ENCODE measurements at places on chromosomes 12 and 14.

GRCh38 chr12:1515428-1515827 is 79.0 kb downstream of the FBXL14 start:
- H3K4me3 ChIP-seq: no peak overlapping the region
- no peak for DNase-seq
- H3K36me3 ChIP-seq: peaks cover 15% of the 10 kb centered on the region

DNA sequence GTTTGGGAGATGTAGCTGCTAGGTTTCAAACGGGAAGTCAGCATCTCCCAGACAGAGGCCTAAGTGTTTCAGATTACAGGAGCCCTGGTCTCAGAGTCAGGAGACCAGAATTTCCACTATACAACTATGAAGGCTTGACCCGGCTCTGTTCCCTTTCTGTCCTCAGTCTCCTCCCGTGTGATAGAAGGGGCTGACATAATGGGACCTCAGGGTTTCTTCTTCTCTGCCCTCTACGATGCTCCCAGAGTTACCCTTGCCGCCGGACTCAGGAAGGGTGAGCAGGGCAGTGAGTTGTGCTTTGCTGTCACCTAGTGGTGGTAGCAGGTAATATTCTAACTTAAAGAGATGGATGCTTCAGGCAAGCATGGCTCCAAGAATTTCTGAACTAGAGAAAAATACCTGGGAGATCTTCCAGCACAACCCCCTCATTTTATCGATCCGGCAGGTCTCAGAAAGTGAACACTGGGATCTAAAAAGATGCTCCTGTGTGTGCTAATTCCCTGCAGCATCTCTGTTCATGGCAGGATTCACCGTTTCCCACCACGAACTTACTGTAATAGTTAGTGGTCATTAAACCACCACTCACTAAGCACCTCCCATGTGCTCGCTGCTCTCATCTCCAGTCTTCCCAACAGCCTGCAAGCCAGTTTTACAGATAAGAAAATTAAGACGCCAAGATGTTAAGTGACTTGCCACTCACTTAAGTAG is 84.4 kb downstream of the VWF start:
- no peak overlapping the region for H3K27ac ChIP-seq
- peaks cover 6% of the 10 kb centered on the region for H3K27me3 ChIP-seq

DNA sequence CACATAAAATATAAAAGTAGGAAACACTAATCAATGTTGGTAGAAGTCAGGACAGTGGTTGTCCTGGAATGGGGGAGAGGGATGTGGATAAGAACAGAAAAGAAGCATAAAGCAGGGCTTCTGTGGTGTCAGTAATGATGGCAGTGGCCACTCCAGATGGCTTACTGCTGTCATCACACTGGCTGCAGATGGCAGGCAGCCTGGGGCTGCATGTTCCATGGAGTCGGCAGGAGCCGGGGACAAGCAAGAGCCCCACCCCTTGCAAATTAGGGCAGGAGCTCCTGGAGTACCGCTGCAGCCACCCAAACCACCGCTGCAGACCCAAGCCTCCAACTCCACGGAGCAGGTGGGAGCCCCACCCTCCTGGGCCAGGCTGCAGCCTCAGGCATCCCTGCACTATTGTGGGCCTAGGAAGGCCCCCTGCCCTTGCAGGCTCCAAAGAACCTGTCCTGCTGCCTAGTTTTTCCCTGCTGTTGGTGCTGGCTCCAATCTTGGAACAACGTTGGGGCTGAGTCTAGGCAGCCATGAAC is 28.8 kb upstream of the SLC5A8 start:
- no peak for DNase-seq
- H3K36me3 ChIP-seq: no peaks in the 10 kb centered on the region
- H3K4me1 ChIP-seq: no peaks in the 10 kb centered on the region

- peak overlapping the region; percentile 68 for H3K4me3 ChIP-seq
- DNase-seq: peak; percentile 59
- H3K27ac ChIP-seq: no peak overlapping the region
- H3K4me1 ChIP-seq: peaks cover 82% of the 10 kb centered on the region
- H3K27me3 ChIP-seq: no peaks in the 10 kb centered on the region
Measured at GRCh38 chr12:19186722-19187661, 57.5 kb downstream of the PLEKHA5 start.

- H3K4me3 ChIP-seq: no peak overlapping the region
- peaks cover 14% of the 10 kb centered on the region for H3K27me3 ChIP-seq
- H3K36me3 ChIP-seq: peaks cover 44% of the 10 kb centered on the region
- peak overlapping the region; percentile 80 for H3K27ac ChIP-seq
Measured at GRCh38 chr12:56589783-56590182, 40.3 kb downstream of the BAZ2A start.

DNA sequence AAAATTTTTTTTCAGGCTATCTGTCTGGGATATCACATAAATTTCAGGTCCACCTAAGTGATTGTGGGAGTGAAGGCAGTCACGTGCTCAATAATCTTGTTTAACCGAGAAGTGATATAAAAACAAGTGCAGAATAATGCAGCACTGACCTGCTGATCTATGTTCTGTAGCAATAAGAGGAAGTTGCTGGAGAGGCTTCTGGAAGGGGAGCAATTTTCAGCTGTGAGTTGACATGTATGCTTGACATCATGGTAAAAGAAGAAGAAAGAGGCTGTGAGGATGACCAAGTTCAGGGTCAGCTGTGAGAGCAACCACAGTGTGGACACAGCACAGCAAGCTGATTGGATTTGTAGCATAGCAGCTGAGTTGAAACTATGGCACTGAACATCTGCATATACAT is 172.0 kb upstream of the PELI2 start:
- H3K4me1 ChIP-seq: no peaks in the 10 kb centered on the region
- no peak overlapping the region for H3K4me3 ChIP-seq
- no peak for DNase-seq
- peaks cover 4% of the 10 kb centered on the region for H3K27me3 ChIP-seq

GRCh38 chr14:68775614-68776126 is 17.2 kb downstream of the ZFP36L1 start:
- H3K27me3 ChIP-seq: 0 out of 2 replicates have a peak, but pooled peaks cover 2% of the 10 kb centered on the region
- peaks cover 60% of the 10 kb centered on the region for H3K4me1 ChIP-seq
- H3K4me3 ChIP-seq: no peak overlapping the region
- no peak for DNase-seq
- H3K36me3 ChIP-seq: peaks cover 14% of the 10 kb centered on the region

DNA sequence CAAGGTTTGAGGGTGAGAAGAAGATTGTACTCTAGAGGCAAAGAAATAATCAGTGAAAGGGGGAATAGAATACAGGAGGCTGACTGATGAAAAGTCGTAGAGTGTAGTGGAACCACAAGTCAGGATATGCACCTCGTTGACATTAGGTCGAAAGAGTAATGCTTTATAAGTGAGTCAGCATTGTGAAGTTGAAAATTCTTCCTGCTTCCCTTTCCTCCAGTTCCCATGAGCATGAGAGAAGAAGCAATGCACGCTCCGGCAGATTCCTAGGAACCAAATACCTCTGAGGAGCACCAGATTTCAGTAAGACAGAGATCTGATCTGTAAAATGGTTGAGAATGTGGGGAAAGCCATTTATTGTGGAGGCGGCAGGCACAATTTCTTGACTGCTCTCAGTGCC is 16.5 kb downstream of the CCER1 start:
- no peaks in the 10 kb centered on the region for H3K36me3 ChIP-seq
- peaks cover 16% of the 10 kb centered on the region for H3K4me1 ChIP-seq
- DNase-seq: no peak
- no peak overlapping the region for H3K27ac ChIP-seq

DNA sequence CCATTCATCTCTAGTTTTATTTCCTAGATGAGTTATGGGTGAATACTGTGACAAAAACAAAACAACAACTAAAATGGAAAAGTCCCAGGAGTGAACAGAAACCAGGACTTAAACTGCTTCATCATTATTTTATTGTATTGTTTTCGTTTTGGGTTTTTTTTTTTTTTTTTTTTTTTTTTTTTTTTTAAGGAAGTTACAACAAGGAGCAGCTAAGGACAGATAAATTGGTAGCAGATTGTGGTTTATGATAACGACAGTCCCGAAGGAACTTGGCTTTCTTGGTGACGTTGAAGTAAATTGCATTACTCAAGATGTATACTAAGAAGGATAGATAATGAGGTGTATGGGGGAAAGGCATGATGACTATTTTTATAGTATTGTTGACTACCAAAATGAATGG is 866.3 kb downstream of the NRXN3 start:
- peaks cover 10% of the 10 kb centered on the region for H3K36me3 ChIP-seq
- no peak overlapping the region for H3K4me3 ChIP-seq
